ENCODE measurements at places on chromosomes 12 and 14. TPM values are rescaled to one million over a fixed set of nuclear protein-coding genes. Genes with fewer than 3 reads are reported as not detected.

GRCh38 chr12:113478351-113479011 lies 6.8 kb upstream of the LHX5 start:
- DNase-seq: no peak

Gene ACOT4
- polyA plus RNA-seq: 10.6 TPM

GRCh38 chr14:20775043-20775442 lies 6.0 kb upstream of the RNASE6 start:
- DNase-seq: no peak

- no peak for DNase-seq
These were observed 88.3 kb upstream of the PLEKHG7 start for GRCh38 chr12:92614502-92614901.

Gene GALC
- 13.6 TPM for polyA plus RNA-seq

- DNase-seq: no peak
These were observed 13.3 kb downstream of the DICER1 start for GRCh38 chr14:95143808-95144620.

- DNase-seq: no peak
These were observed 7.3 kb downstream of the KRT83 start for GRCh38 chr12:52313926-52314325.

Gene GALNT6
- polyA plus RNA-seq: 2.1 TPM

Gene TAS2R8
- polyA plus RNA-seq: not detected

DNA sequence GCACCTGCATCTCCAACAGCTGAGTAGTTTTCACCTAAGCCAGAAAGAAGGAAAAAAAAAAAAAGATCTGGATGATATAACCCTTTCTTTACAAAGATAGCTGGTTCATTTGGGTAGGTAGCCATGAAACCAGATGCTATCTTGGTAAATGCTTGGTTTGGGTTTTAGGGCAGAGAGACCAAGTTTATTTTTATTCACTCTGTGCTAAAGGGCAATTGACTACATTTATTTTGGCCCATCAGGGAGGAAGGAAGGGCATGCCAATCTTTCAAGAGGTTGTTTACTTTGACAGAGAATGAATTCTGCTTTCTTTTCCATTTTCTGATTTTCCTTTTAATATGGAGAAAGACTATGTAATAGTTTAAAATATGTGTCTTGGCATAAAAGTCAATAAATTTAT lies 91.0 kb downstream of the NTN4 start:
- no peak for DNase-seq

DNA sequence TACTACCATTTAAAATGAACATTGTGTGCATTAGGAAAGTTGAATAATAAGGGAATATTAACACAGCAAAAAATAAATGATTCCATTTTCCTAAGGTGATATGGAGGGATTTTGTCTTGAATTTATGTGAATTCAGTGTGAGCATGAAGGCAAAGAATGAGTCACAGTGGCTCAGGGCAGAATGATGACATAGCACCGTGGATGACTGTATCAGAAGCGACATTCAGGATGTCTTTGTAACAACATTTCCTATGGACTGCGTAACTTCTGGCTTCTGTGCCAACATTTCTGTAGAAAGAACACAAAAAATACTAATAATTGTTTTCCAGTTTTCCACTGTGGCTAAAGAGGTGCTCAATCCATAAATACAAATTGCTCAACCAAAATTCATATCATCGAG lies 54.6 kb downstream of the TTC8 start:
- DNase-seq: no peak

GRCh38 chr14:104506461-104507253 lies 72.9 kb upstream of the C14orf180 start:
- peak; percentile 52 for DNase-seq

Gene OR6C2
- polyA plus RNA-seq: not detected

GRCh38 chr12:47889040-47889439 lies 15.8 kb downstream of the VDR start:
- no peak for DNase-seq

DNA sequence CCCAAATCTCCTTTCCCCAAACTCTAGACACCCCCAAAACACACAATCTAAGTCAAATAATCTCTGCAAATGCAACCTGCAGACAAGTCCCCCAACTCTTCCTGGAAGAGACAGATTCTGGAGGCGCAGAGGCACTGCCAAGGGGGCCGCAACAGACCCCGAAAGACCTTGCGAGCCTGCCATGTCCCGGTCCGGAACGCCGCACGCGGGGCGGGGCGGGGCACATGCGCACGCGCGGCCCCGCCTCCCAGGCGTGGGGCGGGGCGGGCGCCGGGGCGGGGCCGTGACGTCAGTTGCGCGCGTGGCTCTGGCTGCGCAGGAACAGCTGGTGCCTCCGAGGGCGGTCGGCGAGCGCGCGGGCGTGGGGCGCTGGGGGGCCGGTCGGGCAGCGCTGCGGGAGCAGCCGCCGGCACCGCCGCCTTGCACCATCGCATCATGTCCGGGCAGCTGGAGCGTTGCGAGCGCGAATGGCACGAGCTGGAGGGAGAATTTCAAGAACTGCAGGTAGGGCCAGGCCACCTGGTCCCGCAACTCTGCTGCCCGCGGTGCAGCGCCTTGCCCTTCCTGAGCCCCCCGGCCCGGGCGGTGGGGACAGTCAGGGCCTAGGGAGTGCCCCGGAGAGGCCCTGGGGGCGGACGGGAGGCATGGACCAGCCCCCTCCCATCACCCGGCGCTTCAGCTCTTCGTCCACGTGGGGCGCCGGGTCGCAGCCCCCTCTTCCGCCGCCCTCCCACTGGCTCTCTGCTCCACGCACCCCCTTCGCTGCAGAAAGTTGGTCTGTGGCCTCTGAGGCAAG lies at the start of gene TMEM120B:
TSS of gene TMEM120B (plus strand) at position 292 of the 796 bp plus-strand sequence. CDS start at position 436, 144 bp downstream.
- DNase-seq: peak; percentile 85

DNA sequence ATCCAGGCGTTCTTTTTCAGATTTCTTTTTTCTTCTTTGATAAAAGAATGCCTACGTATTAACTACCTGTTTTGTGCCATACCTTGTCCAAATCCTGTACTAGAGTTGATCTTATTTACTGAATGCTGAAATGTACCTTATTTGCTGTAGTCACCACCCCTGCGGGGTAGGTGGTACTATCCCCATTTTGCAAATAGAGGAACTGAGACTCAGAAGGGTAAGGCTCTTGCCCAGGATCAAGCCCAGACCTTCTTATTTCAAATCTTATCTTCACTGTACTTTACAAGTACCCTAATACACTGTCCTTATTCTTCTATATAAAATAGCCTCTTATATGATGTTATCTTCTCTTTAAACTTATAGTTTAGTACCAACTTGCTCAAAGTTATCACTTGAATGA lies 206.5 kb downstream of the SLC41A2 start:
- no peak for DNase-seq

- DNase-seq: no peak
These were observed 158.7 kb downstream of the METTL25 start for GRCh38 chr12:82517027-82517426.

Gene SOAT2
- polyA plus RNA-seq: 0.26 TPM

Gene PIWIL1
- 0.15 TPM for polyA plus RNA-seq

GRCh38 chr12:125136702-125137101 lies 71.5 kb downstream of the AACS start:
- no peak for DNase-seq

Gene TMED8
- 6.7 TPM for polyA plus RNA-seq

Gene CACNA1C
- 1.6 TPM for polyA plus RNA-seq

All from kidney (tissue), 22 donors.